Fibroblast of the aortic adventitia (primary cell): ENCODE measurements at places on chromosomes 13 and 19. TPM values are rescaled to one million over a fixed set of nuclear protein-coding genes. Genes with fewer than 3 reads are reported as not detected.
A peak's percentile ranks its signal among the peaks of the same experiment; 100 is the strongest.

Gene INTS6
- 17.3 and 41.1 TPM in 2 replicates for total RNA-seq

Gene PRR36
- 0.09 and 0.90 TPM in 2 replicates for total RNA-seq

Gene RANBP3
- total RNA-seq: 41.4 and 58.0 TPM in 2 replicates

- DNase-seq: no peak
These were observed 52.5 kb upstream of the POMP start for GRCh38 chr13:28606466-28606865.

DNA sequence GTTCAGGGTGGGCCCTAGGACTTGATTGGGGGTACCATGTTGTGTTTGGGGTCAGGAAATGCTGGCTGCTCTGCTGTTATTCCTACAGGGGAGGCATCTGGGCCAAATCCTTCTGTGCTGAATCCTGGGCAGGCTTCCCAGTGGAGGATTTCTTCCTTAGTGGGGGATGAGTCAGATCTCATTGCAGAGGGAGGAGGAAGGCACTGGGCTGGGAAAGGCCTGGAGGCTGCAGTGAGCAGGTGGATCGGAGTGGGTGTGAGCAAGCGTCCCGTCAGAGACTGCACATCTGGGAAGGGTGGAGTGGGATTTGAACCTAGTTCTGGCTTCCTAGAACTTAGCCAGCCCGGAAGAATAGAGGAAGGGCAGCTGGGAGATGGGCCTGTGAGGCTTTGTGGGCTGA, 11.5 kb downstream of the CCDC124 start:
- DNase-seq: peak; percentile 83

GRCh38 chr13:61670384-61671161, 254.9 kb upstream of the PCDH20 start:
- DNase-seq: no peak

- DNase-seq: peak; percentile 27
These were observed 611.1 kb downstream of the TBC1D4 start for GRCh38 chr13:74870865-74871264.

GRCh38 chr13:30294004-30294403, 13.3 kb downstream of the KATNAL1 start:
- DNase-seq: peak; percentile 41

- peak; percentile 66 for DNase-seq
These were observed 15.4 kb upstream of the CPAMD8 start for GRCh38 chr19:17041976-17042375.

- no peak for DNase-seq
These were observed 6.7 kb downstream of the KCTD15 start for GRCh38 chr19:33803383-33803782.
